ENCODE measurements at places on chromosomes 4 and X.

- DNase-seq: no peak
Measured at GRCh38 chrX:19849464-19850080, 37.8 kb downstream of the SH3KBP1 start.

DNA sequence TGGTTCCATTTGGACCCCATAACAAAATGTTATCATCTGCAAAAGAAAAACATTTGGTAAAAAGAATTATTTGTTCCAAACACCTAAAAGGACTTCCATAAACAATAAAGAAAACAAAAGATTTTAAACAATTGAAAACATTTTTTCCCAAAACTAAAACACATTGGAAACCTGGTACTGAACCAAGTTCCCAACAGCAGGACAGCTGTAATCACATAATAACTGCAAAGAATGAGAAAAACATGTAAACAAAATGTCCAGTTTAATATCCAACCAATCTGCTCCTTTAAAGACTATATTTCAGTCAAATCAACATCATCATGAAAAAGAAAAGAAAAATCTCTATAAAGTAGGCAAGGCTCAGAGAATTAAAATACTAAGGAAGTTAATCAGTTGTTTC is 36.3 kb downstream of the PRDM5 start:
- DNase-seq: no peak

DNA sequence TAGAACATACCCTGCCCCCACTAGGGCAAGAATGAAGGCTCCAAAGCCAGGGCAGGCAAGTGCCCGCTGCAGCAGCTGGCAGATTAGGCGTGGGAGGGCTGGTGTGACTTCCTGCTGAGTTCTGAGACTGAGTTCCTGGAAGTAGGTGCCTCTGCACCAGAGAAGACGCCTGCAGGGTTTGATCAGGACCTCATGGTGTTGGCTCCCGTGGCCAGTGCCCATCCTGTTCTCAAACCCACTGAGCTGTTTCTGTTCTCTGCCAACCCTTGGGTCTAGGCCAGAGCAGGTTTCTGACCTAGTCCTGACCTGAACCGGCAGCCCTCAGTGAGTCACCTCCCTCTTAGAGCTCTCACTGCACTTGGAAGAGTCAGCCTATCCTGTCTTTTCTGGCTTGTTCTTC is 220.7 kb downstream of the HS6ST2 start:
- peak; percentile 38 for DNase-seq

GRCh38 chr4:44931720-44932119 is 205.4 kb upstream of the GNPDA2 start:
- no peak for DNase-seq

DNA sequence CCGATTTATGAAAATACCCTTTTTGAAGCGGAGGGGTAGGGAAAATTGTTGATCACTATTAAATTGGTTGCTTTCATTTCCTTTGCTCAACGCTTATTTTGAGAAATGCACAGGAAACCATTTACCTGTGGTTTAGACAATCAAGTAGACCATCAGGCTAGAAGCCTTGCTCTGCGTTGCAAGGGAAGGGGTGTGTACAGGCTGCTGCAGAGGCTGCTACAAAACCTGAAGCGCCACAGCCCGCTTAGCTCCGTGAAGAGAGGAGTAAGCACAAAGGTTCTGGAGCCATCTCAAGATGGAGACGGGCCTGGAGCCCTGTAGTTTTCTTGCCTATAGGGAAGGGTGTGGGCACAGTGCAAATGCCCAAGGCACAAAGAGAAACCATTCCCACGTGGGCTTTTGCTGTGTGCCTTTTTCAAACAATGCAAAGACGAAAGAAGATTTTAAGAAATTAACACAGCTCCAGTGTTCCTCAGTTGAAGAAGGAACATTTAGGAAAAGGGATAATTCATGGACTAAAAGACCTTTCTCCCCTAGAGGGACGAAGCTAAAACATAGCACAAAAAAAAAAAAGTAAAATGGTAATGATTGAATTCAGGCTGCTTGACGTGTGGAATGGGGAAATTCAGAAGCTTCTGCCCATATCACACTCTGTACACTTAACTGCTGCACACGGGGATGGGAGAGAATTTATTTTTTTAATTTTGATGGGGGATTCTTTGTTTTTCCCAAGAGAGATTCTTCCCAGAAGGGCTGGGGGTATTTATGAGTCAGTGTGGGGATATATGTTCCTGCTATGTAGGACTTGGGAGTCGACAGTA is 3.5 kb downstream of the TMSB4X start:
- DNase-seq: no peak

GRCh38 chr4:1582227-1582626 is 101.9 kb downstream of the FAM53A start:
- DNase-seq: no peak

DNA sequence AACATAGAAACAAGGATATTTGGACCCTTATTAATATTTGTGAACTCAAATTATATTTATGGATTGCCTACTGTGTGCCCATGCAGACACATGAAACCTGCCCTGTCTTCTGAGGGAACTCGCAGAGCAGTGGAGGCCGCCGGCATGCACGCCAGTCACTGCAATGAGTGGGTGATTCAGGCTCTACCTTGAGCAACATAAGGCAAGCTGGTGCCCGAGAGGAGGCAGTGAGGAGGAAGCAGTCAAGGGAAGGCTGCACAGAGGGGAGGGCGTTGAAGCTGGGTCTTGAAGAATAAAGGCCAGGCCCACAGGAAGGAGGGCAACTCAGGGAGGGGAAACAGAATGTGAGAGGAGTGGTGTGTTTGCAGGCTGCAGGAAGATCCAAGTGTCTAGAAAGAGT is 52.8 kb downstream of the PPEF2 start:
- no peak for DNase-seq

DNA sequence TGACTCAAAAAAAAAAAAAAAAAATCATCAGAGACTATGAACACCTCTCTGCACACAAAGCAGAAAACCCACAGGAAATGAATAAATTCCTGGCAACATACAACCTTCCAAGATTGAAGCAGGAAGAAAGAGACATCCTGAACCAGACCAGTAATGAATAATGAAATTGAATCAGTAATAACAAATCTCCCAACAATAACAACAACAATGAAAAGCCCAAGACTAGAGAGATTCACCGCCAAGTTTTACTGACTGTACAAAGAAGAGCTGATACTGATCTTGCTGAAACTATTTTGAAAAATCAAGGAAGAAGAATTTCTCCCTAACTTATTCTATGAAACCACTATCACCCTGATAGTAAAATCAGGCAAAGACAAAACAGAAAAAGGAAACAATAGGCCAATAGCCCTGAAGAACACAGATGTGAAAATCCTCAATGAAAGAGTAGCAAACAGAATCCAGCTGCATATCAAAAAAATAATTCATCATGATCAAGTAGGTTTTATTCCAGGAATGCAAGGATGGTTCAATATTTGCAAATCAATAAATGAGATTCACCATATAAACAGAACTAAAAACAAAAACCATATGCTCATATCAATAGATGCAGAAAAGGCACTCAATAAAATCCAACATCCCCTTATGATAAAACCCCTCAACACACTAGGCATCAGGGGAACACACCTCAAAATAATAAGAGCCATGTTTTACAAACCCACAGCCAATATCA is 31.0 kb upstream of the PLK4 start:
- no peak for DNase-seq

- no peak for DNase-seq
Measured at GRCh38 chr4:47839259-47839658, 1.4 kb upstream of the CORIN start.

GRCh38 chrX:106243376-106243775 is 75.3 kb downstream of the PWWP3B start:
- no peak for DNase-seq

DNA sequence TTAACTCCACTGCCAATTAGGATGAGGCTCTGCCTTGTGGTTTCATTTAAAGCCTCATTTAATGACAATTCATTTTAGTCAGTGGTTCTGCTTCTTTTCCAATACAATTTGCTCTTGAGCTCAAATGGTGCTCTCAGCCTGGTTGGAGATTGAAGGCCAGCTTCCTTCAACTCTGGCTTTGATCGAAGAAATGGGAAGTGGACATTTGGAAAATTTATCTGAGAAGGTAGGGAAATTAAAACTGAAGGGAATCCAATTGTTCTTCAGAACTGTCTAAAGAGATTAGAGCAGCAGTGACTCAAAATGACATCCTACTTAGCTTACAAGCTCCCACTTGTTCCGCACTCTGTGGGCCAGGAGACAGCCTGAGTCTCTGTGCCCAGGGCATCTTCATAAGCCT is 206.8 kb downstream of the SMARCA1 start:
- no peak for DNase-seq

Data from RWPE1 (cell line).